ENCODE measurements at places on chromosomes 7 and 10. TPM values are rescaled to one million over a fixed set of nuclear protein-coding genes. Genes with fewer than 3 reads are reported as not detected.

SLC26A3 gene
- total RNA-seq: not detected

SEMA3C gene
- not detected for total RNA-seq

RBM20 gene
- total RNA-seq: 0.40 TPM

SYCE1 gene
- total RNA-seq: 0.66 TPM

IDI2 gene
- not detected for total RNA-seq

EDRF1 gene
- total RNA-seq: 29.6 TPM

AKR1B15 gene
- total RNA-seq: not detected

C10orf143 gene
- 4.0 TPM for total RNA-seq

EMX2 gene
- total RNA-seq: not detected

TAF5 gene
- total RNA-seq: 11.4 TPM

INA gene
- 0.35 TPM for total RNA-seq

HKDC1 gene
- 0.80 TPM for total RNA-seq

VPS37D gene
- total RNA-seq: 0.39 TPM

GDF10 gene
- 0.32 TPM for total RNA-seq

AKR1C4 gene
- not detected for total RNA-seq

TAS2R4 gene
- total RNA-seq: 0.60 TPM

SLC39A12 gene
- total RNA-seq: not detected

AGBL3 gene
- 2.1 TPM for total RNA-seq

APBB1IP gene
- 66.4 TPM for total RNA-seq

PDZD7 gene
- 0.28 TPM for total RNA-seq

MPP7 gene
- total RNA-seq: 10.9 TPM

RBP4 gene
- not detected for total RNA-seq

TCAF2 gene
- total RNA-seq: 47.6 TPM

LIPJ gene
- not detected for total RNA-seq

CCL26 gene
- total RNA-seq: 0.39 TPM

CRHR2 gene
- not detected for total RNA-seq

PLEKHS1 gene
- total RNA-seq: 0.07 TPM

ASAH2 gene
- 0.05 TPM for total RNA-seq

Data from activated CD4-positive, alpha-beta T cell treated with anti-CD3 and anti-CD28 coated beads for 36 hours (primary cell).